ENCODE measurements at places on chromosomes 3 and 15. TPM values are rescaled to one million over a fixed set of nuclear protein-coding genes. Genes with fewer than 3 reads are reported as not detected.

SLC22A14 gene
- not detected for total RNA-seq

P3H2 gene
- total RNA-seq: 8.1 TPM

CFAP100 gene
- not detected for total RNA-seq

FYCO1 gene
- 10.0 TPM for total RNA-seq

NOX5 gene
- total RNA-seq: 0.39 TPM

TMOD3 gene
- 27.4 TPM for total RNA-seq

SLC24A5 gene
- total RNA-seq: not detected

CFAP161 gene
- total RNA-seq: not detected

FOXL2 gene
- total RNA-seq: 1.4 TPM

KLHL40 gene
- total RNA-seq: not detected

SLC12A1 gene
- 0.13 TPM for total RNA-seq

ZNF619 gene
- 14.3 TPM for total RNA-seq

CTXN2 gene
- total RNA-seq: not detected

WDR93 gene
- under 0.01 TPM for total RNA-seq

IVD gene
- total RNA-seq: 30.5 TPM

RLBP1 gene
- not detected for total RNA-seq

GOLGA6L7 gene
- total RNA-seq: not detected

RYR3 gene
- not detected for total RNA-seq

SLC51B gene
- 0.65 TPM for total RNA-seq

LRRK1 gene
- 9.8 TPM for total RNA-seq

All from epithelial cell of alveolus of lung (primary cell).